IPS DF 19.7 (cell line): ENCODE measurements at places on chromosomes 2 and 18.

- DNase-seq: no peak
Observed at GRCh38 chr18:10379522-10379921, 74.9 kb upstream of the APCDD1 start.

GRCh38 chr18:63895190-63895589, 7.7 kb downstream of the SERPINB2 start:
- no peak for DNase-seq

GRCh38 chr2:46550686-46551404, 71.5 kb downstream of the TMEM247 start:
- DNase-seq: no peak

GRCh38 chr2:74457129-74457548, 1.1 kb upstream of the WBP1 start:
- DNase-seq: no peak

GRCh38 chr18:36207303-36207702, 20.0 kb downstream of the MOCOS start:
- DNase-seq: no peak

GRCh38 chr2:70730730-70731129, 37.3 kb downstream of the ADD2 start:
- DNase-seq: no peak

DNA sequence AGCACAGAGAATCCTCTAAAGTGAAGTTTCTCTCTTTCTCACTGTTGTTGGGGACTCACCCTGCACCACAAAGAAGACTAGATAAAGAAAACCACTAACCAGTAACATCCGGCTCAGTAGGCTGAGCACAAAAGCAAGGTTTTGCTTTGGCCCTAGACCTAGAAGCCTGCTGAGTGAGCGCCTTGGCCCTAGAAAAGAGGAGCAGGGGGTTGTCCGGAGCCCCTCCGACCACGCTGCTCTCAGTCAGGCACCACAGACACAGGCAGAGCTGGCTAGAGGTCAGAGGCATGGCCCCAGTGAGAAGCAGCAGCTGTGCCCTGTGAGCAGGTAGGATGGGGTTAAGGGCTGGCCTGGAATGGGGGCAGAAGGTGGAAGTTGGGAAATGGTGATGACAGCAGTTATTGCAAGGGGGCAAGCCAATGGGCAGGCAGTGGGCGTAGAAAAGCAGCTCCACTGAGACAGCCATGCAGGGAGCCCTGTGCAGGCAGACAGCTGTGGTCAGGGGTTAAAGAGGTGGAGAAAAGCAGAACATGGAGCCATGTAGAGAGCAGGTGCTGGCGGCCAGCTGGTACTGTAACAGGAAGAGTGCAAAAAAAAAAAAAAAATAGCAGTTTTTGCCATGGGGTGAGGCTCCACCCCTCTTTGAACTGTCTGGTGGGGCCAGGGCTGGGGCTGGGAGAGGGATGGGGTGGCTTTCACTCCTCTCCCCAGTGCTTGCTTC, 36.9 kb upstream of the SLC14A1 start:
- DNase-seq: no peak
